ENCODE measurements at places on chromosomes 13 and 19.

DNA sequence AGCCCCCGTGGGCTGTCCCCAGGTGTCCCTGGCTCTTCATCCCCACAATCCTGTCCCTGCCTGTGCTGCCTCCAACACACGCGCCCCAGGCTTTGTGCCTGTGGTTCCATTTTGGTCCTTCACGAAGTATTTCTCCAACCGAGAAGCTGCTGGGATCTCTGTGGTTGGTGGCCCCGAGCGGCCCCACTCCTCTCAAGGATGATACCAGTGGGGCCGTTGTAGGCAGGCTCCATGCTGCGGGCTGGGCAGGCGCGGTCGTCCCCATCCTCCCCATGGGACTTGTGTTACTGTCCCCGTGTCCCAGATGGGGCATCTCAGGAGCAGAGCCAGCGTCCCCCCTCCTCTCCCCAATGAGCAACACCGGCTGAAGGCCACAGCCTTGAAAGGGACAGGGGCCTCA lies 3.7 kb upstream of the ZNF554 start:
- DNase-seq = no peak

DNA sequence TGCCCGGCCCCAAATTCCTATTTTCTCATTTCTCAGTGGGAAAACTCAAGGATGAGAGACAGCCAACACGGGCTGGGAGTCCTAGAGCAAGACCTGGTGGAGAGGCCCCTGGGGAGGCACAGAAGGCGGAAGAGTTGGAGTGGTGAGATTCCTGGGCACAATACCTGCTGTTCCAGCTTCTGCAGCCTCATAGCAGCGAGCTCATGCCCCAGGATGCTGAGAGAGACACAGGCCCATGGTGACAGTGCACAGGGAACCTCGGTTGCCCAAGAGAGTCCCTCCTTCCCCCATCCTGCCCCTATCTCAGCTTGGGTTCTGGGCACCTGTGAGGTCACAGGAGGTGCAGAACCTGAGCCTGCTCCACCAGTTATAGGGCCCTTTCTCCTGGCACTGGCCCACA lies 1.4 kb downstream of the TULP2 start:
- DNase-seq = no peak

GRCh38 chr13:100809129-100809390 lies 134.5 kb upstream of the TMTC4 start:
- no peak for DNase-seq

DNA sequence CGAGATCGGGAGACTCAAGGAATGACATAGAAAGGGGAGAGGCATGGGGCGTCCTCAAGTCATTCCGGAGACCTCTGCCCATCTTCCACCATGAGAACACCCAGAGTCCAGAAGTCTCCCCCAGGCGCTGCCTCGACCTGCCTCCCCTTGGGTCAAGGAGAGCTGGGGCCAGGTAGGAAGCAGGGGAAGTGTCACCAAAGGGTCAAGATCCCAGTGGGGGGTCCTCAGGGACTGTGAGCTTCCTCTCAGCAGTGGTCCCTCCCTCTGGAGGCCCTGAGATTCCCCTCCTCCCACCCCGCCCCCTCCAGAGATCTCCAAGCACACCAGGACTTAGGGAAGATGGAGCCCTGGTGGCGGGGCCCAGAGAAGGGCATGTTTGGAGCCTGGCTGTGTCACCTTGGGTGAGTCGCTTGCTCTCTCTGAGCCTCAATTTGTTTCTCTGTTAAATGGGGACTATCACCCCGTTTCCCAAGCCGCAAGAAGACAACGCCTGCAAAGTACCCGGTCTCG lies 919 bp downstream of the DACT3 start:
- peak; percentile 9 for DNase-seq

GRCh38 chr13:37602733-37603381 lies 4.3 kb upstream of the POSTN start:
- no peak for DNase-seq

DNA sequence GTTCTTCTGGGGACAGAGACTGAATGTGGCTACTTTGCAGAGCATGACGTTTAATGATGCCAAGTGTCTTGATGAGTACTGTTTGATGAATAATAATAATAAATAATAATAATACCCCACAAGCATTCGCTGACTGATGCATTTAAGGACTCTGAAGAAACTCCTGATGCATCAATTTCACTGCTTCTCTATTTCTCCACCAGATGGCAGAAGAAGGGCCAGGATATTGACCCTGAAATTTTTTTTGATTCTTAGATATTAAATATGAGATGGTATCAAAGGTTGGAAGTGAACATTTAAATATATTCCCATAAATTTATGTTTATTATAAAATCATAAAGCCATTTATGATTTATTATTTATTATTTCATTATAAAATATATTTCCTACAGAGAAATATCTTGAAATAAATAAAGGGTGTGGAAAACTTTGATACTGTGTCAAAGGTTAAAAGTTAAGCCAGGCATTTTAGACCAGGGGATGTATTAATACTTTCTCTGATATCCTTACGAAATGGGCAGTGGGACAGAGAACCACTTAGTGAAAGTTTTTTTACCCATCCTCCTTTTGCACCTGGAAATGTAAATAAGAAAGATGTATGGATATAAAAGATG lies 170.9 kb downstream of the LACC1 start:
- no peak for DNase-seq

DNA sequence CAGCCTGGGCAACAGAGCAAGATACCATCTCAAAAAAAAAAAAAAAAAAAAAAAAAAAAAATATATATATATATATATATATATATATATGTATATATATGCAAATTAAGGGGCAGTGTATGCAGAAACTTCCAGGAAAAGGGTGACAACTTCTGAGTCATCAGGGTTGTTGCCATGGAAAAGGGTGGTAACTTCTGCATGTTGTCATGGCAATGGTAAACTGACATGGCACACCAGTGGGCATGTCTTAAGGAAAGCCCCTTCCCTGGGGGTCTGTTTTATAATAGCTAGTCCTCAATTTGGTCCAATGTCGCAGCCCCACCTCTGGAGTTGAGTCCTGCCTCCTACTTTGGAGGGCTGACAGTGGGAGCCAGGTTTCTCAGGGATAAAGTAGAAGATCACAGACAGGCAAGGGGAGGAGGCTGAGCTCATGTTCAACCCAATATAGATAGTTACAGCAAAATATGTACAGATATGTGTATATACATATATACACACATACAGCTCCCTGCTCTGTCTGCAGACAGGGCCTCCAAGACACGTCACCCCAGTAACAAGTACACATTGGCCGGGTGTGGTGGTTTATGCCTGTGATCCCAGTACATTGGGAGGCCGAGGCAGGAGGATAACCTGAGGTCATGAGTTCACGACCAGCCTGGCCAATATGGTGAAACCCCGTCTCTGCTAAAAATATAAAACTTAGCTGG lies 7.2 kb upstream of the FCHO1 start:
- no peak for DNase-seq

Measured in CD4-positive, alpha-beta T cell treated with Interleukin-17A for 4 hours (primary cell).